T-helper 17 cell (primary cell): ENCODE measurements at places on chromosomes 1 and 21. TPM values are rescaled to one million over a fixed set of nuclear protein-coding genes. Genes with fewer than 3 reads are reported as not detected.

DNA sequence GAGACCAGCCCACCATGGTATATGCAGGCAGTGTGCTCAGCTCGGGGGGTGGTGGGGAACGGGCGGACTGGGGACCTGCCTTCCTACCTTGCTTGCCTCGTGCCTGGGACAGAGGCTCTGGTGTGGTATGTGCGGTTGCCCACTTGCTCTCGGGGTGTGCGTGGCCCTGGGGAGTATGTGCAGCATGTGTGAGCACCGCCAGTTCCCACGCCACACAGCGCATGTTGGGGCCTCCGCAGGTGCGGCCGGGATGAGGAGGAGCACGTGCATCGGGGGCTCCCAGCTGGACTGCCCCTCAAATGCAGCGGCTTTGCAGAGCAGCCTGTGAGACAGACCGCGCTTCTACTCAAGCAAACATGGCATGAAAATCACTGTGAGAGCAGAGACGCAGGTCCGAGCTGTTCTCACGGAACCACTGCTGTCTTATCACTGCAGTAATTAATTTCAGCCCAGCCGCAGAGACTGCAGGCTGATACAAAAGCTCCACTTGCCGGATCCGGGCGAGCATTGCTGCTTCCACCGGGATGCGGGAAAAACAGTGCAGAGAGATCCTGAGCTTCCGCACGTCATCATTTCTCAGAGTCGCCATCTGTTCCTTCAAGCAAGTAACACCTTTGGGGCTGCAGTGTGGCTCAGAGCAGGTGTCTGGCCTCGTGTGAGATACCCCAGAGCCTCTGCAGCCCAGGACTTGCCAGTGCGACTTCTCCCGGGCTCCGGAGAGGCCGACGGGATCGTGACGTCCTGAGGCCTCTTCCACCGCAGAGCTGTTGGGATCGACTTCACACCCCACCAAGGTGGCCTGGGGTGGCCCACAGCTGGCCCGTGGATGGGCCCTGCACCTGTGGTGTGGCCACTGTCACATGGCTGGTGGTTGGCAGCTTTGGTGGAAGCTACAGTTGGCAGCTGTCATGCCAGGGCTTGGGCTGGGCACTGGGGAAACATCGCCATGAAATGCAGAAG is 92.6 kb upstream of the ACTRT2 start:
- DNase-seq: no peak
- H3K27me3 ChIP-seq: peaks cover 35% of the 10 kb centered on the region
- no peak overlapping the region for H3K27ac ChIP-seq
- no peak overlapping the region for H3K4me3 ChIP-seq
- no peaks in the 10 kb centered on the region for H3K36me3 ChIP-seq

DNA sequence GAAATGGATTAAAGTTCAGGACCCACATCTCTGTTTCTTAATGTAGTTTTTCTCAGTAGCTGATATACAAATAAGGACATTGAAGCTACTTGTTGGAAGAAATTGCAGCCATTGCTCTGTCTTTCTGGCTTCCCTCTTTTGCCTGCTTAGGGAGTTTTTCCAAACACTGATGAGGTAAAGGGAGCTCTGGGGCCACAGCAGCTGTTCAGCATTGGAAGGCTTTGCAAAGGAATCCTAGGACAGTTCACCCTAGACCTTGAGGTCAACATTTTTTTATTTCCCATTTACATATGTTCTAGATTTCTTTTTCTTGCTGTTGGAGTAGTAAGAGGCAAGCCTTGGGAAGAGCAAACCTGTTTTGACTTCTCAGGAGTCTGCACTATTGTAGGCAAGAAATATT is 126.9 kb upstream of the PLPPR5 start:
- DNase-seq: no peak
- H3K36me3 ChIP-seq: no peaks in the 10 kb centered on the region
- no peak overlapping the region for H3K27ac ChIP-seq
- peaks cover 9% of the 10 kb centered on the region for H3K27me3 ChIP-seq
- H3K4me3 ChIP-seq: no peak overlapping the region
- H3K4me1 ChIP-seq: peaks cover 2% of the 10 kb centered on the region

DNA sequence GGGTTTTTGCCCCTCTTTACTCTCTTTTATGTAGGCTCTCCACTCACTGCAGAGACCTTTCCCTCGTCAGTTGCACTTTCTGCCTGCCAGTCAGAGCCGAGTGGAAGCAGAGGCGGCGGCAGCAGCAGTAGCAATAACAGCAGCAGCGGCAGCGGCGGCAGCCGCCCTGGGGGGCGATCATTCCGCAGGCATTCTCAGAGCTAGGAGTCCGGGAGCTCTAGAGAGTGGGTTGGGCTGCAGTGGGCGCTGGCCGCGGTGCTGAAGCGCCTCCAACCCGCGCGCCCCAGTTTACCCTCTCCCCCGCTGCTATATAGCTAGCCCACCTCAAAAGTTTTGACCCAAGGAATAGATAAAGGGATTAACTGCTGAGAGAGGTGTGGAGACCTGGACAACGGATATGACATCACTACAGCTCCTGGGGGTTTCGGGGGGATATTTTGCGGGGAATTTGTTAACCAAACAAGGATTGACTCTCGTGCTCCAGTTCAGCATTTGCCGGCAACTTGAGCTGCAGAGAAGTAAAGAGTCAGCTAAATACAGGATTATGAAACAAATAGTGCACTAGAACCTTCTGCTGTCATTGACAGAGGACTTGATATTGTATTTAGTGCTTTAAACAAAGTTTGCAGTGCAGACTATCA is at the start of gene OLFM3:
TSS of gene OLFM3 (minus strand) at position 102 of the 641 bp plus-strand sequence.
- no peak within 1 kb of the TSS for H3K27ac ChIP-seq
- H3K27me3 ChIP-seq: peaks cover 14% of the 10 kb centered on the region
- DNase-seq: no peak
- no peaks in the 10 kb centered on the region for H3K4me1 ChIP-seq

DNA sequence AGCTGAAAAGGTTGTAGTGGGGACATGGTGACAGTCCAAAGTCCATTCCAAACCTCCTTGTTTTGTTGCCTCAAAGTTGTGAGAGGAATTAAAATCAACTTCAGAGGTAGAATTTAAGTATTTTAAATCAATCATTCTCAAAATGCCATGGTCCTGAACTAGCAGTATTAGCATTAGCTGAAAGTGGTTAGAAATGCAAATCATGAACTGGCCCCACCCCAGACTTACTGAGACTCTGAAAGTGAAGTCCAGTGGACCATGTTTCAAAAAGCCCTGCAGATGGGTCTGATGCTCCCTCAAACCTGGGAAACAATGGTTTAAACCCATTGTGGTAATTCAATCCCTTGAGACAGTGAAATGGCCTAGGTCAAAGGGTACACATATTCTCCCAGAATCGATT is 36.2 kb upstream of the KRTAP11-1 start:
- no peak overlapping the region for H3K4me3 ChIP-seq
- H3K27me3 ChIP-seq: peaks cover 18% of the 10 kb centered on the region
- DNase-seq: no peak
- no peak overlapping the region for H3K27ac ChIP-seq
- no peaks in the 10 kb centered on the region for H3K4me1 ChIP-seq

PLD5 gene
- total RNA-seq: not detected

TRIM17 gene
- total RNA-seq: 0.47 TPM

DNA sequence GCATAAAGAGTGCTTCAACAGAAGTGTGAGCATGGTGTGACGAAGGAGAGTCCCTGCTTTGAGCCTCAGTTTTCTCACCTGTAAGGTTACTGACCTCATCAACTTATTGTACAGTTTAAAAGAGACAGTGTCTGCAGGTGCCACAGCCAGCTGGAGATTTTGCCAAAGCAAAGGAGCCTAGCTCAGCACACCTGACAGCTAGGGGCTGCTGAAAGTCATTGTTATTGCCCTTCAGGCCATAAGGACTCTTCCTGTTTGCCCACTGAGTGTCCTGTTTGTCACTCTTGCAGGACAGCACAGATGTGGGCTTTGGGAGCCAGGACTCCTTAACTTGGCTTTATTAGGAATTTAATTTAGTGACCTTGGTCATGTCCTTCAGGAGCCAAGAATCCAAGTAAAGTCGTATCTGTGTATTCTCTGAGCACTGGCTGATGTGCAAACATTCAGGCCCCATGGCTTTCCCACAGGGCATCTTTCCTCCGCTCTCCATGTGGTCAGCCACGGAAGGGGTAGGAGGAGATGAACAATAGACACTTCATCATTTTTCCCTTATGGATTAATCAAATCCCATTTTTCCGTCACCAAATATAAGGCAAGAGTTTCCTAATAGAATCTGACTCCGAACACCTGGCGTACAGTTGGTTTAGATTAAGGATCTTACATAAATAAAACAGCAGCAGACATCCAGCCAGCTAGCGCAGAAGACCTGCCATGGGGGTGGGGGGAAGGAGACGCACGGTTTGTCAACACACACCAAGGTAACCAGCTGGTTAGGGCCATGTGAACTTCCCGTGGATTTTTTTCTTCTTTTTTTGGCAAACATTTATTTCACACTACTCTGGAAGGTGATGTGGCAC is 43.1 kb upstream of the KANK4 start:
- no peaks in the 10 kb centered on the region for H3K4me1 ChIP-seq
- H3K36me3 ChIP-seq: no peaks in the 10 kb centered on the region
- no peak overlapping the region for H3K4me3 ChIP-seq

DNA sequence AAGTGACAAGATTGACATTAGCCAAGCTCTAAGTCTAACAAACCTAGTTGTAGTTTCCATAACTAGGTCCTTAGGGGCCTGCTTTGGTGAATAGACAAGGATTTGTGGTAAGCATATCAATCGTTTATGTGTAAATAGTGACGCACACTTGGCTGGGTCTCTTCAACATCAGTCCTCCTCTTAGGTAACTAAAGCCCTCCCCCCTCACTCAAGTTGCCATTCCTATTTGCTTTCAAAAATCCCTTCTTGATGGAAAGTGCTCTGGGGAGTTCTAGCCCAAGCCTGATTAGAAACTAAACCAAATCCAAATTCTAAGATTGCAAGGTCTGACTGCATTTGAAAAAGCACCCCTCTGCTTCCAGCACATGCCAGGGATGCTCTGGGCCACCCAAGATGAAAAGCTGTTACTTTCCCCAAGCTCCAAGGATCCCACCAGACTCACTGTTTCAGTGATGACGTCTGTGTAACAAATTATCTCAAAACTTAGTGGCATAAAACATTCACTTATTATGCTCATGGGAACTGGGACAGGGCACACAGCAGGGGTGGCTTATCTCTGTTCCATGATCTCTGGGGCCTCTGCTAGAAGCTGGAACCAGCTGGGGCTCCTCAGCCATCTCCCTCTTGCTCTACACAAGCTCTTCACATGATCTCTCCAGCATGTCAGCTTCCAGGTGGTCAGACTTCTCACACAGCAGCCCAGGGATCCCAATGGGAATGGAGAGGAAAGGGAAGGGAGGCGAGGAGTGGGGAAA is 74.1 kb downstream of the RRAGC start:
- no peak overlapping the region for H3K4me3 ChIP-seq
- H3K27ac ChIP-seq: no peak overlapping the region
- no peak for DNase-seq
- H3K27me3 ChIP-seq: peaks cover 86% of the 10 kb centered on the region
- no peaks in the 10 kb centered on the region for H3K4me1 ChIP-seq

DNA sequence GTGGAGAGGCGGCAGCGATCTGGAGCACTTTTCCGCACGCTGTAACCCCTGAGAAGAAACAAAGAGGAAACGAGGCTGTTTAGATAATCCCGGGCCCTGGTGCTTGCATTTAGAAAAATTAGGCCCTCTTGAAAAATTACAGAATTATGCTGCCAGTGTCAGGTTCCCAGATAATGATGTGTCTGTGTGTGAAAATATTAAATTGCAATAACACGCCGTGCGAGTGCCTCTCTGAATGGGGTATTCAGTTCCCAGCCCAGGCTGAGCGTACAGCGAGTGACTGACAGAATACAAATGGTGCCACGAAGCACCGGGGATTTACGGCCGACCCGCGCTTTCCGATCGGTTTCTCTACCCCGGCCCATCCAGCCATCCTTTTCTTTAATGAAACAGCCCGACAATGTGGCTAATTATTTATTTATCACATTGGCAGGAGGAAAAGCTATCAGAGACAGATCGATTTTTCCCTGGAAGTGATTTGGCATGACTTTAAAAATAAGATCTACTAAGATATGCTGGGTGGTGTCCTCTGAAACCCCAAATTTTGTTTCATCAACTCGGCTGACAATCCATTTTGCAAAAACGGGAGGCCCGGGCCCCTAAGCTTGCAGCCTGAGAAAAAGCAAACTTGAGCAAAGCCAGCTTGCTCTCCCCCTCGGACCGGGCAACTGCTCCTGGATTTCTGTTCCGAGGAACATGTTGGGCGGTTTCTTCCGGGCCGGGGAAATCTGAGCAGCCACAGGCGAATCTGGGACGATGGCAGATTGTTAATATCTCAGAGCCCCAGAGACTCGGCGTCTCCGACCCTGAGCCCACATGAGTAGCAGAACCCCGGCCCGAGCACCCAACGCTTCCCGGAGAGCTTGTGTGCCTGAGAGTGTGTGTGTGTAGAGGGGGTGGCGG is 11.3 kb downstream of the PRDM16 start:
- no peak overlapping the region for H3K27ac ChIP-seq
- DNase-seq: no peak
- H3K36me3 ChIP-seq: no peaks in the 10 kb centered on the region
- H3K4me3 ChIP-seq: no peak overlapping the region
- peaks cover 44% of the 10 kb centered on the region for H3K27me3 ChIP-seq

DNA sequence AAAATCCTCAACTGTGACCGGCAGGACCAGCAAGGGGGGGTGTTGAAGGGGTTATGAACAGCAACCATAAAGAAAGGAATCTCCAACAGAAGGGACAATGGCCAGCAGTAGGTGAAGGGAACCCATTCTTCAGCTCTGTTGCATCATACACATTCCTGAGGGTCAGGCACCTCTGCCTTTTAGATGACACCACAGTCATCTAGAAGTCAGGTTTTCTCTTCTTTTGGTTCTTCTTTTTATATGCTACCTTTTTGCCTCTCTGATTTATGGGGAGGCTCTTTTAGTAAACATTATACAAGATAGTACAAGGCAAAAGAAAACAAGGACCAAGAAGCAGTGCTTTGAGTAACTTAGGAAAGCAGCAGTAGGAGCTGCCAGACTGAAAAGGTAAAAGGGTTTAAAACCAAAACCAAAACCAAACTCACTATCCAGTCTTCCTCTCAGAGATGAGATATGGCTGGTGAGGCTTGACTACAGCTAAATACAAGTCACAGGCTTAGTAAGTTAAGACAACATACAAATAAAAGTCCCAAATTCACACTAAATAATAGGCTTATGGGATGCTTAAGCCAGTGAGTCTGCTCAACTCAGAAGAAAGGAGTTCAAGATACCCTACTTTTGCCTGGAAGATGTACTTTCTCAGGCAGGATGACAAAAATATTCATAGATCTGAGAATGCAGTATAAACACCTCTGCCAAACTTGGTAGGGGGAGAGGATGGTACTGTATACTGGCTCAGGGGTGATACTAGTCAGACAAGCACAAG is 4.1 kb downstream of the TEX38 start:
- H3K36me3 ChIP-seq: peaks cover 6% of the 10 kb centered on the region
- H3K27me3 ChIP-seq: no peaks in the 10 kb centered on the region
- peaks cover 16% of the 10 kb centered on the region for H3K4me1 ChIP-seq
- no peak for DNase-seq
- peak overlapping the region; percentile 91 for H3K27ac ChIP-seq

CLEC20A gene
- total RNA-seq: not detected
